ENCODE measurements at places on chromosomes 4 and X.

GRCh38 chr4:8316911-8317351, 47.4 kb downstream of the HTRA3 start:
- DNase-seq: no peak

- DNase-seq: no peak
These were observed 323.2 kb downstream of the BMPR1B start for GRCh38 chr4:95080969-95081368.

DNA sequence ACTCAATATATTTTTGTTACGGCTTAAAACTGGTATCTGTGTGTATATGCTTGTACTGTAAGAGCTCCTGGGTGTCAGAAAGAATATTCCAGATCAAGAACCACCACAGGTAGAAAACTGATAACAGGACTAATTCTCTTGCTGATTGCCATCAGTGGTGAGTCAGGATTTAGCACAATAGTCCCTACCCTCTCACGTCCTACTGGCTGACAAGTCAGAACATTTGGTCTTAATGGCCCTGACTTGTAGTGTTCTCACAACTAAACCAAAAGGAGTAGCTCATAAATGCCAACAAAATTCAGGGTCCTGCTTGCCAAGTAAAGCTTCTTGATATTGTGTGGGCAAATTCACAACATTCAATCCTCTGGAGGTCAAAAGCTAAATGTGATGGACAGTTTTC, 105.2 kb upstream of the MAB21L2 start:
- no peak for DNase-seq

DNA sequence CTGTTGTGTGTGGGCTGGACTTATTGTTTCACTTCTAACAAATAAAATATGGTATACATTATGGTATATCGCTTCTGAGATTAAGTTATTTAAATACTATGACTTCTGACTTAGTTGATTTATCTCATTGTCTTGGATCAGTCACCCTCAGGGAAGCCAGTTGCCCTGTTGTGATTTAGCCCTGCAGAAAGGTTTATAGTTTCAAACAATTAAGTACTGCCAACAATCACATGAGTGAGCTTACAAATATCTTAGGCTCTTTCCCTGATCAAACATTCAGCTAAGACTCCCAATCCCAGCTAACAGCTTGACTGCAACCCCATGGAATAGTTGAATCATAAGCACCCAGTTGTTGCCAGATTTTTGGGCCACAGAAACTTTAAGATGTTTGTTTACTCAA, 85.4 kb downstream of the MAGEC1 start:
- no peak for DNase-seq

DNA sequence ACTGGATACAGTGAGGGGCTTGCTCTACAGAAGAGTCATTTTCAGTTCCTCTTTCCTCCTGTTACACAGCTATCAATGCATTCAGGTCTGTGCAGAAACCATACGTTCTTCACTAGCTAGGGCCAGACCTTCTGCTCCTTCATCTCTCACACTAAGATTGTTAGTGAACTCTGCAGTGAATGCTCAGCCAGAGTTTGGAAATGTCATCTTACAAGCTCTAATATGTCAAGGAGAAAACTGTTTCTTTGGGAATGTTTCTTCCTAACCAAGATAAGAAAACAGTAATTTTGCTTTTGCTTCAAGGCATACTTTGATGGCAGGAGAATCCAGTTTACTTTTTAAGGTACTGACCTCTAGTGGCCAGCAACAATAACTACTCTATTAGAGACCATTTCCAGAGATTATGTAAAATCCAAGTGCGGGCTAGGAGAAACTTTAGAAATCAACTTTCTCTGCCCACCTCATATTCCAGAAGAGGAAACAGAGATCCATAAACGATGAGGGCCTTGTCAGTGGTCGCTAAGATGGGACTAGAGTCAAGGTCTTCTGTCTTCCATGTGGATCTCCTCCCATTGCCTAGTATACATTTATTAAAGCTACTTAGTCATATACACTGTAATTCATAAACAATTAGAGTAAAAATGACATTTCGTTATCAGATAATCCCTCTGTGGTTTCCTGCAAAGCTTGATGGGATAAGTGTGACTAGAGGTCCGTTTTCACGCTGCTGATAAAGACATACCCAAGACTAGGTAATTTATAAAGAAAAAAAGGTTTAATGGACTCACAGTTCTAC, 12.1 kb upstream of the CC2D2A start:
- peak; percentile 63 for DNase-seq

DNA sequence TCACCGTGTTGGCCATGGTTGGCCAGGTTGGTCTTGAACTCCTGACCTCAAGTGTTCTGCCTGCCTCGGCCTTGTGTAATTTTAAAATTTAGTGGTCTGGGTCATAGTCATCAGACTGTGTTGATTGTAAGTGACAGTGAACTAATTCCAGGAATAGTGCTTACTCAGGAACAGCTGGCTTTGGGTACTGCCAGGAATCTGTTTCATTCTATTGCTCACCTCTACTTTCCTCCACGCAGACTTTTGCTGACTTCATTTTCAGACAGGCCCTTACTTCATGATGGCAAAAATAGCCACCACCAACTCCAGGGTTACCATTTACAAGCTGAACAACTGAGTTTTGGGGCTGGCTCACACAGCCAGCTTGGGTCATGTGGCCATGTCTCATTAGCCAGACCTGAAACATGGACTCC, 54.6 kb downstream of the FNIP2 start:
- no peak for DNase-seq

- DNase-seq: peak; percentile 7
These were observed 99.1 kb upstream of the FAM47C start for GRCh38 chrX:36908801-36909675.

- DNase-seq: no peak
These were observed 18.8 kb upstream of the CLDN34 start for GRCh38 chrX:9948406-9948805.

GRCh38 chr4:175238827-175239517, 320.8 kb downstream of the ADAM29 start:
- no peak for DNase-seq

- DNase-seq: no peak
These were observed 677 bp upstream of the CYP4V2 start for GRCh38 chr4:186190581-186191199.

DNA sequence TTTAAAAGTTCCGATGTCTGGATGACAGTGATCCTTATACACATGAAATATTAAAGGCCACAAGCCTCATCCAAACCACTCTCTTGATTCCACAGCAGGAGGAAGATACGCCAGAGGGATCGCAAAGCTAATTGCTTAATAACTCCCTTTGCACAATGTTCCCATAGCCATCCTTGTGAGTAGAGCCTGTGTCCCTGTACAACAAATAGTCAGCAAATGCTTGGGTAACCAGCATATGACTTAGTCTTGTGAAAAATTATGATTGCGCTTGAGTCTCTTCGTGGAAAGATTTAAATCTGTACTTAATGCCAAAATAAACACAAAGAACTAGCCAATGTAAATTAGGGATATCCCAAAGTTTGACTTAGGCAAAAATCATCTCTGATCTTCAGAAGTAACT, 31.5 kb downstream of the SLC9A7 start:
- no peak for DNase-seq

- no peak for DNase-seq
These were observed 332.7 kb downstream of the MID1IP1 start for GRCh38 chrX:39133971-39134370.

DNA sequence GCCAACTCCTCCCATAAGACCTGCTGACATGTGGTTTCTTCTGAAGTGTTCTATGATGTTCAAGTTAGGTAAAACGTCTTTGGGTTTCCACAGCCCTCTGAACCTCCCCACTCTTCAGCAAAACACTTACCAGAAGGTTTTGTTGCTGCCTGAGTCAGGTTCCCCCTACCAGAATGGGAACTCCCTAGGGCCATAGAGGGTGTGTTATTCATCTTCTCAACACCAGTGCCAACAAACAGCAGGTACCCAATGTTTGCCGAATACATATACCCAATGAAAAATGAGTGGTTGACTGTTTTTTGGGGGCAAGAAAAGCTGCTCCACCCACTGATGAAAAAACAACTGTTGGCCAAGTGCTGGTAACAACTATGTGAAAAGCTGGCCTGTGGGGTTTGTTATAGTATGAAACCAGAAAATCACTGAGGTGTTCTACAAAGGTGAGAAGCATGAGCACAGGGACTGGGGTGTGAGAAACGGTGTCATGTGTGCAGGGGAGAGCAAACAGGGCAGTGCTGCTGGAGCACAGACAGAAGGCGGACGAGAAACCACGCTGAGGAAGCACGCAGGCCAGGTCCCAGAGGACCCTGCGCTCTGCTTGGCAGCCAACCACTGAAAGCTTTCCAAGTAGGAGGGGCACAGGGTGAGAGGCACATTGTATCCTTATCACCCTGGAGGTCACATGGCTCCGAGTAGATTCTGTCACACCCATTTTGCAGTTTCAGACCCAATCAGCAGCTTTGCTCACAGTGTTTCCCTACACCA, 28.8 kb downstream of the ATP8A1 start:
- DNase-seq: peak; percentile 64

DNA sequence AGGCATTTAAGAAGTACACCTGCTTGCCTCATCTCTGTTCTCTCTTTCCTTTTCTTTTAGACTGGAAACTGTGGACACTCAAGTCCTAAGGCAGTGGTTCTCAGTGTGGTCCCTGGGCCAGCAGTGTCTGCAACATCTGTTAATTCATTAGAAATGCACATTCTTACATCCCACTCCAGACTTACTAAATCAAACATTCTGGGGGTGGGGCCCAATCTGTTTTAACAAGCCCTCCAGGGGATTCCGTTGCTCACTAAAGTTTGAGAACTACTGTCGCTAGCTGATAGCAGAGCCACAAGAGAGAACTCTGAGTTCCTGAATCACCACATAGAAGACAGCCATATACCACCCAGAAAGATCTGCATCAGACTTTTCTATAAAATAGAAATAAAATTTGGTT, 430.6 kb downstream of the BCOR start:
- no peak for DNase-seq

Measured in midbrain (tissue), 1 donor.